ENCODE measurements at places on chromosomes 1 and 21.

GRCh38 chr1:64162151-64162550, 41.3 kb upstream of the UBE2U start:
- no peak for DNase-seq

- DNase-seq, result no peak
Measured at GRCh38 chr1:27368869-27369582, 2.3 kb upstream of the MAP3K6 start.

GRCh38 chr1:174337000-174337681, 110.6 kb upstream of the GPR52 start:
- no peak for DNase-seq

GRCh38 chr1:167060141-167061072, 29.8 kb downstream of the GPA33 start:
- no peak for DNase-seq

GRCh38 chr1:56133522-56134472, 445.6 kb downstream of the PLPP3 start:
- no peak for DNase-seq

DNA sequence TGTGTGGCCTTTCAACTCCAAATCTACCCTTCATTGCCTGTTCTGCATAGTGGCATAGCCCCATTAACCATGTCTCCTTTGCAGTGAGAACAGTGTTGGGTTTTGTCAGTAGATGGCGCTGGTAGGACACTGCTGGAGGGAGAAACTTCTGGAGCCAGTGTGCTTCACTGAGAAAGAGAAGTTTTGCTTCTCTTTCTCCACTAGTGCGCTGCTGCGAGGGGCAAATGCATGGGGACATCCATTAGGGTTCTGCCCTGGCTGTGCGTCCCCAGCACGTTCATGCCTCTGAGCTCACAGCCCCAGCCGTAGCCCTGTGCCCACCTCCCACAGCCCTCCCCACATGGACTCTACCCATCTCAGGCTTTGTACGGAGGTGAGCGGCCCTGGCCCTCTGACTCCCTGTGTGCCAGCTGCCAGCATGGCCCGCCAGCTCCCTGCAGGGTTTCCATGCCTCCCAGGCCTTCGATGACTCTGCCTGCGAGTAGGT, 53.1 kb downstream of the RIMS3 start:
- peak; percentile 59 for DNase-seq

DNA sequence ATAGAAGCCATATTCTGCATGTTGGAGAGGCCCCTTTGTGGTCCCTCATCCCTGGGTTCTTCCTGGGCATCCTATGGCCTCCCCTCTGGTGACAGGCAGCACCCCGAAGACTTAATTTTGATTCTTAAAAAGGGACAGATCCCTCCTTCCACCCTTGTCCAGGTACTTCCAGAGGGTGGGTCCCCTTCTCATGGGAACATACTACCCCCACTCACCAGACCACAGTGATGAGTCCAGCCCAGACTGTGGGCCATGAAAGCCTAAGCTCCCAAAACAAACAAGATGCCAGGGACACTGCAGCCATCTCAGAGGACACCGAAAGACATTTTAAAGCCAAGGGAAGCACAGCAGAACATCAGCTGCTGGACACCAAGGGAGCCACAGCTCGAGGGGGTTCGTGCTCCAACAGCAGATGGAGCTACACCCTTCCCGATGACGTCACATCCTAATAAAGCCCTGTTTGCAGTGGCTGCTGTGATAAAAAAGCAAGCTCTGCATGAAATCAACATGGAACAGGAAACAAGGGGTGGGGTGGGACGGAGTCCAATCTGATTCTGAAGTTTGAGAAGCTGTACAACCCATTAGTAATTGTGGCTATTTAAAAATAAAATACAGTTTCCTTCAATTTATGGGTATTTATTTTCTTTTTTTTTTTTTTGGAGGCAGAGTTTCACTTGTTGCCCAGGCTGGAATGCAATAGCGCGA, 32.4 kb downstream of the GNB1 start:
- no peak for DNase-seq

- DNase-seq, result no peak
Measured at GRCh38 chr1:45327644-45328515, 1.2 kb downstream of the HPDL start.

DNA sequence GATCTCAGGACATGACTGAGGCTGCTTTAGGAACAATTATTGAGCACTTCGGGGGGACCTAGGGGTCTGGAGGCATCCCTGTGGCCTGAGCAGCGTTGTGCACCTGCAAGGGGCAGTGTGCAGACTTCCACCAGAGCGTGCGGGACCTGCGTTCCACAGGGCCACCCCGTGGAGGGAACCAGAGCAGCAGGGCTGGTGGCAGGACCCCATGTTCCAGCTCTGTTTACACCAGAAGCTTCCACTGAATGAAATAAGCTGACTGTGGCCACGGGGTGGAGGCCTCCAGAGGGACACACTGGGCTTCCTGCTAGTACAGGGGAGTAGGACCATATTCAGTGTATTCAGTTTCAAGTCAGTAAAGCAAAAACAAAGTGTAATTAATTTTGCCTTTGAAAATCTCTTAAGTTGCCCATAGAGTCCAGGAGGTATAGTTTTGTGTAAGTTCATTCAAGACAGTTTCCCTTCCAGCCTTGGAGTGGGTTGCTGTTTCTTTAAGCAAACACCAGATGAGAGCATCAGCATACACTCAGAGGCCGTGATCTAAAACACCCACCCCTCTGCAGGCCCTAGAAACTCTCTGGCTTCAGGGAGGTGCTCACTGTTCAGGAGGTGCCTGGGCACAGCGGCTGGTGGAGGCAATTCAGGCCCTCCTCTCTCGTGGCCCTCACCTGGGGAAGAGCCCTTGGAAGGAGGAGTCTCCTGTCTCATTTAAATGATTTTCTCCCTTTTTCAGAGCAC, 16.6 kb downstream of the SLC1A7 start:
- no peak for DNase-seq

- DNase-seq, result no peak
Measured at GRCh38 chr1:227033880-227034279, 93.8 kb downstream of the COQ8A start.

DNA sequence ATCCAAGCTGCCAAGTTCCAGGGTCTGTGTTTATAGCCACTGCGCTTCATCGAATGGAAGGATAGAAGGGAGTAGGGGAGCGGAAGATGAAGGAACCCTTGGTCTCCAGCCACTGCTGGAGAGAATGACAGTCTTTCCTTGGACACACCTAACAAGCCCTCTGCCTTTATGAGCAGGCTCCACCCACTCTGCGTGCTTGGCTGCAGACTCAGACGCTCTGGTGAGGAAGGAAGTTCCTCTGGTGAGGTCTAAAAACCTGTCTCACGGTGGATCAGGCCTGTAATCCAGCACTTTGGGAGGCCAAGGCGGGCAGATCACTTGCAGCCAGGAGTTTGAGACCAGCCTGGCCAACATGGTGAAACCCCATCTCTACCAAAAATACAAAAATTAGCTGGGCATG, 55.4 kb downstream of the MATN1 start:
- no peak for DNase-seq

- no peak for DNase-seq
Measured at GRCh38 chr1:81954534-81955020, 153.8 kb downstream of the ADGRL2 start.

DNA sequence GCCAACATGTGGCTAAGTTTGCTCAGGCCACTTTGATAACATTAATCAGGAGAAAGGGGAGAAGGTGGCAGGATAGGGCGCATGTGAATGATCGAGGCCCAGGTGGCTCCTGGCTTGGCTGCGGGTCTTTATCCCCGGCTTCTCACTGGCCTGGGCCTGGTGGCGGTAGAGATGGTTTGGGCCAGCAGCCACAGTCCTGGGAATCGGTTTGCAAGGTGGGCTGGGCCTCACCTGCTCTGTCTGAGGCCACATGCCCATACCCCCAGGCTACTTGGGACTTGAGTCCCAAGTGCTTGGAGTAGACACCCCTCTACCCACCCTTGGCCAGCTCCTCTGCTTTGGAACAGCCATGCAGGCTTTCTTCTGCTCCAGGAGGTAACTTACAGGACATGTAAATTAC, 49.7 kb upstream of the DISP3 start:
- DNase-seq, result no peak

- DNase-seq, result no peak
Measured at GRCh38 chr1:85387781-85388180, 77.2 kb downstream of the DDAH1 start.

GRCh38 chr1:234427950-234428646, 50.9 kb downstream of the TARBP1 start:
- DNase-seq, result no peak

GRCh38 chr1:178784131-178784536, 59.1 kb downstream of the RALGPS2 start:
- no peak for DNase-seq

GRCh38 chr1:115062542-115063004, 26.7 kb downstream of the TSPAN2 start:
- no peak for DNase-seq

- no peak for DNase-seq
Measured at GRCh38 chr1:202935844-202936243, 8.8 kb upstream of the KLHL12 start.

GRCh38 chr1:103931891-103932290, 182.2 kb downstream of the AMY1C start:
- no peak for DNase-seq

GRCh38 chr1:210757677-210758076, 376.3 kb downstream of the KCNH1 start:
- DNase-seq, result no peak

DNA sequence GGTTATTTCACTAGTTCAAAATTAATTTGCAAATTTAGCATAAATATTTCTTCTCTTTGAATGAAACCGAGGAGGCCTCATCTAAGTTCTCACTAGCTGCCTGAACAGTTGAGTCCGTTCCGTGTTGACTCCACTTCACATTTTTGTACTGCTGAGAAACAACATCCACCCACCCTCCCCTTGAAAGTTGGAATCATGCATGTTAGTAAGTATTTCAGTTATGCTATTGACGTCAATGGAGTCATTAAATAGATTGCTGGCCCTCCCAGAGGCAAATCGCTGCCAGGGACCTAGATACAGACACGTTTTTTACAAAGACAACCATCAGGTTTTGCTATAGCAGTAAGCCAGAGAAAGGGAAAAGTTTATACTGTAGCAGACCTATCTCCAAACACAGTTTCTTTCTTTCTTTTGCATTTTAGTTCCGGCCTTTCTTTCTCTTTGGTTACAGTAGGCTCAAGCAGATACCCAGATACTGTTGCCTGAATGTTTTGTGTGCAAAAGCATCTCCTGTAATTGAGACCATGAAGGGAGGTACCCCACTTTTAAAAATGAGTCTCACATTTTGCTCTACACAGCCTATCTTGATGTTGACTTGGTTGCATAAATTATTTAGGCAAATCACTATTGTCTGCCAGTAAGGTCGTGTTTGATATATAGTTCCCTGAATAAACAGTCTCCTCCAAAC, 262.6 kb upstream of the SGIP1 start:
- DNase-seq, result no peak

DNA sequence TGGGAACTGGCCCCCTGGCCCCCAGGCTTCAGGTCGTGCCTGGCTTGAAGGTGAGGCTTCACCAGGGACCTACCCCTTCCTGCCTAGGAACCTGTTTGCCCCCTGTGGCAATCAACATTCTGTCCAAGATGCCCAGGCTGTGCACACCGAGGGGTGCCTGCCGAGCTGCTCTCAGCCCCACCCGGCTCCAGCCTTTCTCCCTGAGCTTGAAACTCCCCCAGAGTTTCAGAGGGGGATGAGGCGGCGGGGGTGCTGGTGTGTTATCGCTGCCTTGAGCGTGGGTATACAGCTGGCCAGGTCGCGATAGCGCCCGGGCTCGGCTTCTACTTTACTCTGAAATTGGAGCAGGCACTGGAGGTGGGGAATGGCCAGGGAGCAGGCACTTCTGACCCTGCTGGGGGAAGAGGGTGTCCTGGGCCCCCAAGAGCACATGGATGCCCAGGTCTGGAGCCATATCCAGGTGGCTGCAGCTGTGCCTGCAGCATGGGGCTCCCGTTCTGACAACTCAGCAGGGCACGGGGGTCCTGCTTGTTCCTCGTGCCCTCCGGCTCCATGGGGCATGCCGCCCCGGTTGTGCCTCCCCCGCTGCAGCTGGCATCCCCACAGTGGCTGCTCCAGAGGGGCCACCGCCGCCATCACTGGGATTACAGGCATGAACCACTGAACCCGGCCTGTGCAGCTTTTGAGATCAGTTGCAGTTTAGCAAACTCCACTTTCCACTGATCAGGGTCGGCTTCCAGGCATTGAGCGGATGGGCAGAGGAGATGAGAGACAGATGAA, 29.8 kb downstream of the RYR2 start:
- no peak for DNase-seq

GRCh38 chr1:33815061-33815460, 48.8 kb upstream of the HMGB4 start:
- no peak for DNase-seq

DNA sequence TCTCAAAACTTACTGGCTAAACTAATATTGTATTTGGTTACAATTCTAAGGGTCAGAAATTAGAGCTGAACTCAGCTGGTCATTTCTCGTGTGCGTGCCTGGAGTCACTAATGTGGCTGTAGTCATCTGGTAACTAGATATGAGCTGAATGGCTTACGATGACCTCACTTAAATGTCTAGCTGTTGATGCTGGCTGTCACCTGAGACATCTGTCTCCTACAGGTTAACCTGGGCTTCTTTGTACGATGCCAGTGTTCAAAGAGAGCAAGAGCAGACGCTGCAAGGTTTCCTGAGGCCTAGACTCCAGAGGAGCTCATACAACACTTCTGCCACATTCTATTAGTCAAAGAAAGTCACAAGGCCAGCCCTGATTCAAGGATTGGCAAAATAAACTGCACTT, 17.1 kb upstream of the ALG6 start:
- no peak for DNase-seq

DNA sequence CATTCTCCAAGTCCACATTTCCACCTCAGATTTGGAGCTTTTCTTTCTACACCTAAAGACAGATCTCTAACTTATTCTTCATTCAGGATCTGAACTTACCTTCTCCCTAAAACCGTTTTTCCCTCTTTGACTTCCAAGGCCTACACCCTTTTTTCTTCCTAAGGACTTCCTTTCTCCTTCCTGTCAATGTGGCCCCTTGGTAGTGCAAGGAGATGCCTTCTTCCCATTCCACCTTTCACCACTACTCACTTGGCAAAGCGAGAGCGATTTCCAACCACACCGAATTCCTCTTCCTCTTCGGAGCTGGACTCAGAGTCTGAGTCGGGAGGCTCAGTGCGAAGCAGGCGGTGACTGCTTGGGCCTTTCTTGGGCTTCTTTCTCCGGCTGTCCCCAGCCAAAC, 1.3 kb downstream of the EFCAB14 start:
- no peak for DNase-seq

DNA sequence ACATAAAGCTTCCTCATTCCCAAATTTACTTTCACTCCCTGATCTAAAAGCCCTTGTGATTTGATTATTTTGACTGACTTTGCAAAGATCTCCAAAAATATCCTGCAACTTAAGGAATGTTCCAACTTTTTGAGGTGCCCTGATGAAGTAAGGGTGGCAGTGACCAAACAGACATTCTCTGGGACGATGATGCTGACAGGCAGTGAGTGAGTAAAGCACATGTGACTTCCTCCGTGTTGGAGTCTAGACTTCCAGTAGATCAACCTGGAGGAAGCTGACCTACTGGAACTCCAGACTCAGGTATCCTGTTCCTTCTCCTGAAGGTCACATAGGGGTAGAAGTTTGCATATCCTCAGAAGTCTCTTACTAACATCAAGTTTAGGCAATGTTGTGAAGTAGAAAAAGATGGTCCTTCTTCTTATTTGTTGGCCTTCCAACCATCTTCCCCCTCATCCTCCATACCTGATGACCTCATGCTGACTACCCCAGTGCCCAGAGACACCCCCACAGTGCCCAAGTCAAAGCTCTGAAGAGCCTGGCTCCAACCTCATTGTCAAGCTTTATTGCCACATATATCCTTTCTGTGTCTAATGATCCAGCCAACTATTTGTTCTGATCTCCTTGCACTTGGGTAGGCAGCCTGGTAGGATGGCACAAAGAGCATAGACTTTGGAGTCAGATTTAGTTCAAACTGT, 16.0 kb downstream of the TNFSF4 start:
- no peak for DNase-seq

- DNase-seq, result no peak
Measured at GRCh38 chr1:90127288-90127953, 132.5 kb downstream of the ZNF326 start.
